ENCODE measurements at places on chromosomes 1 and 21. TPM values are rescaled to one million over a fixed set of nuclear protein-coding genes. Genes with fewer than 3 reads are reported as not detected.

DNA sequence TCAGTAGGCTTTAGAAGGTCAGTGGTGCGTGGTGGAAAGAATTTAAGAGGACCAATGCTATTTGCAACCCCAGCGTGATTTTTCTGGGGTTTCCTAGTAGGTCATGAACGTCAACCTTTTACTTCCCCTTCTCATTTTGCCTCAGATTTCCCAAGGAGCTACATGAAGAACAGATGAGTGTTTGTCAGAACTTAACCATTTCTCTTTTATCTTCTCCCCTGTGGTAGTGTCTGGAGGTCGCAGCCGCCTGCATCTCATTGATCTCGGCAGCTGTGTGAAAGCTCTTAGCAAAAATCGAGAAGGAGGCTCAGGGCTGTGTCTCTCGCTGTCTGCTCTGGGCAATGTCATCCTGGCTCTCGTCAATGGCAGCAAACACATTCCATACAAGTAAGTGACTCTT is 491.1 kb downstream of the KIF26B start:
- H3K4me1 ChIP-seq, result no peaks in the 10 kb centered on the region
- H3K36me3 ChIP-seq, result no peaks in the 10 kb centered on the region
- DNase-seq, result no peak
- no peaks in the 10 kb centered on the region for H3K27me3 ChIP-seq

DNA sequence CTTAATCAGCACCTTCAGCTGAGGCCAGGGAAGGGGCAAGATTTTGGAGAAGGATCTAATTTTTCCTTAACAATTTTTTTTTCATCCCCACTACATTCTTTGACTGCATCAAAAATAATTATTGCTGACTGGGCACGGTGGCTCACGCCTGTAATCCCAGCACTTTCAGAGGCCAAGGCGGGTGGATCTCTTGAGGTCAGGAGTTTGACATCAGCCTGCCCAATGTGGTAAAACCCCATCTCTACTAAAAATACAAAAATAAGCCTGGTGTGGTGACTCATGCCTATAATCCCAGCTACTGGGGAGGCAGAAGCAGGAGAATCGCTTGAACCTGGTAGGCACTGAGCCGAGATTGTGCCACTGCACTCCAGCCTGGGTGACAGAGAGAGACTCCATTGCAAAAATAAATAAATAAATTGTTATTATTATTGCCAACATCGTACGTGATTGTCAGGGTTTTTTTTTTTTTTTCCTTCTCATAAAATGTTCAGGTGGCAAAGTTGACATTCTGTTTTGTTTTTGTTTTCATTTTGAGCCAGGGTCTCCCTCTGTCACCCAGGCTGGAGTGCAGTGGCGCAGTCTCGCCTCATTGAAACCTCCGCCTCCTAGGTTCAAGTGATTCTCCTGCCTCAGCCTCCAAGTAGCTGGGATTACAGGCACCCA is 37.3 kb upstream of the MORC3 start:
- no peaks in the 10 kb centered on the region for H3K36me3 ChIP-seq
- H3K27me3 ChIP-seq, result no peaks in the 10 kb centered on the region
- no peaks in the 10 kb centered on the region for H3K4me1 ChIP-seq

DNA sequence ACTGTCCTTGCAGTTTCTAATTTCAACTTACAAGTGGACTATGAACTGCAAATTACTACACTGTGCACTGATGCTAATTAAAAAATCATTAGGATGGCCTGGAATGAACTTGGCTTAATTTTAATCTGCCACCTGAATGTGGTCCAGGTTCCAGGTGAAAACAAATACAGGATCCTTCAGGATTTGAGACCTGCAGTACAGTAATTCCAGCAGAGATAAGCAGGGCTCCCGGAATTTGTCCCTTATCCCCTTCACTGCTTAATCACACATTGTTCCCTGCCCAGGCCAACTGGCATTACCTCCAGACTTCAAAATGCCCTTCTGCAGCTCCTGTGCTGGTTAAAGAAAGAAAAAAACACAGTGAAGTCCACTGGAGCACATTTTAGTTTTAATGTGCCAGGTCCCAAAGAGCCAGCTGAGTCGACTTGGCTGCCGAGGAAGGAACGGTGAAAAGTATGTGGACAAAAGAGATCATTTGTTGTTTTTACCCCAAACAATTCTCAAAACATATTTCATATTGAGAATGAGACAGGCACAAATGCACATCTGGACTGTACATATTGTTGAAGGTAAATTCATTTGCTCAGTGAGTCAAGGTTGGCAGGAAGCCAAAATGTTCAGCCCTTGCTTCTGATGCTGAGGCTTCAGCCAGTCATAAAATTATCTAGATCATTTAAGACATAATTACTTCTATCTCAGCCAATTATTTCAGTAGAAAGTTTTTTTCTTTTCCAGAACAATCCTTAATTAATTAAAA is 28.3 kb downstream of the DEGS1 start:
- H3K4me3 ChIP-seq, result no peak overlapping the region
- H3K4me1 ChIP-seq, result no peaks in the 10 kb centered on the region
- H3K36me3 ChIP-seq, result no peaks in the 10 kb centered on the region
- DNase-seq, result no peak
- H3K27ac ChIP-seq, result no peak overlapping the region

Gene HOOK1
- 0.60 TPM for total RNA-seq

GRCh38 chr1:59704716-59705115 is 110.0 kb upstream of the HOOK1 start:
- no peak for DNase-seq
- peaks cover 42% of the 10 kb centered on the region for H3K4me1 ChIP-seq
- peak overlapping the region; percentile 63 for H3K27ac ChIP-seq

DNA sequence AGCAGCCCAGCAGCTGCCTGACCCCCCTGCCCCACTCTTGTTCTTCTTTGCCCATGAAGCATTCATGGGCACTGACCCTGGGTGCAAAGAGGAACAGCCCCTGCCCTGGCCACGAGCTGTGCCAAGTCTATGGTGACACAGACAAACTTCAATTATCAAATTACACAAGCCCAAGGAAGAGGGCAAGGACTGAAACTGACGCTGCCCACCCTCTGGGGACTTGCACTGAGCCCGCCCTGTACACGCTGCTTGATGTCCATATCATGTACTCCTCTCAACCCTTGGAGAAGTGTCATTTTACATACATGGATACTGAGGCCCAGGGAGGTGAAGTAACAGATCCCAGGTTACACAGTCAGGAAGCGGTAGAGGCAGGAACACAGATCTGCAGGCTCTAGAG is 32.1 kb downstream of the NKAIN1 start:
- H3K27me3 ChIP-seq, result no peaks in the 10 kb centered on the region
- no peak overlapping the region for H3K27ac ChIP-seq
- DNase-seq, result no peak

Gene BCAN
- total RNA-seq, result not detected

- no peak overlapping the region for H3K4me3 ChIP-seq
- DNase-seq, result no peak
- H3K4me1 ChIP-seq, result peaks cover 3% of the 10 kb centered on the region
Measured at GRCh38 chr1:173139706-173140105, 67.4 kb downstream of the TNFSF4 start.
